ENCODE measurements at places on chromosomes 4 and X.

- DNase-seq, result no peak
These were observed 10.6 kb downstream of the C4orf54 start for GRCh38 chr4:99647071-99647470.

GRCh38 chrX:29728639-29729038 is 486.7 kb upstream of the MAGEB2 start:
- no peak for DNase-seq

DNA sequence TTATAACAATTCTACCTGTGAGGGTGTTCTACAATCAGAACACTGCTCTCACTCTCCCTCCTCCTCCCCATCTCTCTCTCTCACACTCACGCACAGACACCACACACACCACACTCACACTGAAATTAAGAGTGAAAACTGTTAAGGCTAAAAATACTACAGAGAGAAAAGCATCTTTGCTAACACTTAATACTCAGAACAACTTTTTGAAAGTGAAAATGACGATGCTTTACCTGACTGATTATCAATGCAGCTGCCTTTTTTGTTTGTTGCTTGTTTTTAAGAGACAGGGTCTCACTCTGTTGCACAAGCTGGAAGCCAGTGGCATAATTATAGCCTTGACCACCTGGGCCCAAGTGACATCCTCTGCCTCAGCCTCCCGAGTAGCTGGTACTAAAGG is 222.4 kb downstream of the APBB2 start:
- DNase-seq, result no peak

DNA sequence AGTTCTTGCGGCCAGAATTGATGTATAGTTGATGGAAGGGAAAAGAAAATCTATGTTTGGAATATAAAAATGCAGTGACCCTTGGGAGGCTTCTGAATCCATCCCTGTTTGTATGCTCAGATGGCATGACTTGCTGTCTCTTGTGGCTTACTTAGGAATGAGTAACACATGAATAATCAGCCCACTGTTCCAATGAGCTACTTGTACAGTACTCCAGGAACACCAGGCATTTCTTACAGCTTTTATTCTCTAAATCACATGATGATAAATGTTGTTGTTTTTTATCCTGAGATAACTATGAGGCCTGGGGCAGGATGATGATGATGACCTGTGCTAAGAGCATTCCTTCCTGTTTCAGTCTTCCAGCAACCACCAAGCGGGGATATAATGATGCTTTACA is 18.9 kb downstream of the TMPRSS11E start:
- no peak for DNase-seq

DNA sequence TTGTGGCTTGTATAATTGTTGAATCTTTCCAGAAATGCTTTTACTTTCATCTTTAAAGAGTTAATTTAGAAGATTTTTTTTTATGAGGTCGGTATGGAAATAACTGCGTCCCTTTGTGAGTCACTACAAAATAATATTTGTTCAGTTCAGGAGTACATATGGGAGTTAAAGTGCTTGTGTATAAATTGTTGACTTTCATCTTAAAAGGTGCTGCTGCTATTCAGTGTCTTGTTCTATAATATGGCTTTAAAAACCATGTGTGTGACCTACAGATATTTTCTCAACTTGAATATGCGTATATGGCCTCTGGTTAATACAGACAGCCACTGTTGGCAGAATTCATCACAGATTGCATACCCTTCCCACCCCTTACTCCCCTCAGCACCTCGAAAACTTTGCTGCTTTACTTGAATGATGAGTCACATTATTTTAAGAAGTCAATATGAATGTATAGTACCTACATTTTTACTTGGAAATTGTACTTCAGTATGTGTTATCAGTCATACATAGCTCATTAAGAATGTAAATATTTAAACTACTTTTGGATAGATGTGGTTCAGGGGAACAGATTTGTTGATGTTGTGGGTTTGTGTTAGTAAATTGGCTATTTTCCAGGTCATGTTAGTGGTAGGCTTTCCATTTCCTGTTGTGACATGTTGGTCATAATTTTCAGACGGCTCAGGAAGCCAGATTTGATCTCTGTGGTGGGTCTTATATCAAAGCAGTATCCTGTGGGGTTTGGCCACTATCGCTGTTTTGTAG is 1.5 kb downstream of the CLCN3 start:
- DNase-seq, result no peak

GRCh38 chrX:49746306-49746705 is 50.5 kb upstream of the PAGE1 start:
- DNase-seq, result no peak

- no peak for DNase-seq
These were observed 104.8 kb upstream of the MSX1 start for GRCh38 chr4:4754641-4755040.

GRCh38 chrX:46573331-46573891 is at the start of gene CHST7:
Gene CHST7, plus strand, starts transcription at chrX:46573765. Its CDS starts 167 bp downstream, at chrX:46573932.
- DNase-seq, result no peak

DNA sequence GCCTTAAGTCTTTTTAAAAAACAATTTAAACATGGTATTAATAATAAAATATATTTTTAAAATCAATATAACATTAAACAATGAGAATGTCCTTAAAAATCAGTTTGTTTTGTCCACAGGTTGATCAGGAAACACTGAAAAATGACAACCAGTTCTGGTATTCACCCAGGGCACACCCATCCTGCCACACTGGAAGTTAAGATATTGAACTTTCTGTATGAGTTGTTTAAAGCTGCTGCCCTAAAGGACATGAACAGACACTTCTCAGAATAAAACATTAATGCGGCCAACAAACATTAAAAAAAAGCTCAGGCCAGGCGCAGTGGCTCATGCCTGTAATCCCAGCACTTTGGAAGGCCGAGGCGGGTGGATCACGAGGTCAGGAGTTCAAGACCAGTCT is 15.0 kb upstream of the HOPX start:
- no peak for DNase-seq

GRCh38 chr4:88320224-88320779 is 35.9 kb upstream of the PPM1K start:
- no peak for DNase-seq

GRCh38 chr4:133320576-133321170 is 171.6 kb downstream of the PCDH10 start:
- DNase-seq, result no peak

- DNase-seq, result no peak
These were observed 1213.4 kb downstream of the STIM2 start for GRCh38 chr4:28073860-28074555.

DNA sequence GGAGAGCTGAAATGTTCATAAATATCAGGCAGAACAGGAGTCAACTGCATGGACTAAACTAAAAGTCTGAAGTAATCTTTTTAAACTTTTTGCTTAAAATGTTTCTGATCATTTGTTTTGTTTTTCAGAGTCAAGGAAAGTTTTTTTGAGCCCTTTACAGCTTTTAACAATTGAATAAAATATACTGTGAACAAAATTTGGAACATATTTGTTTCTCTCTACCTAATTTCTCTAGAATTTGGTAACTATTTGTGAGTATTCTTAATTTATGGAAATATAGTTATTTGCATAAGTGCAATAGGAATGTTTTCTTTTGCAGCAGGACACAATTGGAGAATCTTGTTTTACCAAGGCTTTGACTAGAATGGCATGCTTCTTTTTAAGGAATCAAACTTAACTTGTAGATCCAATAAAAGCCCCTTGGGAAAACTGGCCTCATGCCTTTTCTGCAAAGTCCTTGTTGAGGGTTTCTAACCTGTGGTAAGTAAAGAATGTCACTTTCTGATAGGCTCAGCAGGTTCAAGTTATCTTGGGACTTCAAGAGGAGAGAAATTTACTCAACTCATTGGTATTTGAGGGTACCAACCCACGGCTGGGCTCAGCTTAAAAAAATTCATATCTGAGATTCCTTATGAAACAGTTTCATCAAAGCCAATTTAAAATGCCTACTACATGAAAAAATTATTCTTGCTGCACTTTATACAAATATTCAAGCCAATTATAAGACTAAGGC is 91.5 kb downstream of the UPRT start:
- no peak for DNase-seq

GRCh38 chr4:4418676-4419390 is 31.9 kb downstream of the NSG1 start:
- DNase-seq, result no peak

DNA sequence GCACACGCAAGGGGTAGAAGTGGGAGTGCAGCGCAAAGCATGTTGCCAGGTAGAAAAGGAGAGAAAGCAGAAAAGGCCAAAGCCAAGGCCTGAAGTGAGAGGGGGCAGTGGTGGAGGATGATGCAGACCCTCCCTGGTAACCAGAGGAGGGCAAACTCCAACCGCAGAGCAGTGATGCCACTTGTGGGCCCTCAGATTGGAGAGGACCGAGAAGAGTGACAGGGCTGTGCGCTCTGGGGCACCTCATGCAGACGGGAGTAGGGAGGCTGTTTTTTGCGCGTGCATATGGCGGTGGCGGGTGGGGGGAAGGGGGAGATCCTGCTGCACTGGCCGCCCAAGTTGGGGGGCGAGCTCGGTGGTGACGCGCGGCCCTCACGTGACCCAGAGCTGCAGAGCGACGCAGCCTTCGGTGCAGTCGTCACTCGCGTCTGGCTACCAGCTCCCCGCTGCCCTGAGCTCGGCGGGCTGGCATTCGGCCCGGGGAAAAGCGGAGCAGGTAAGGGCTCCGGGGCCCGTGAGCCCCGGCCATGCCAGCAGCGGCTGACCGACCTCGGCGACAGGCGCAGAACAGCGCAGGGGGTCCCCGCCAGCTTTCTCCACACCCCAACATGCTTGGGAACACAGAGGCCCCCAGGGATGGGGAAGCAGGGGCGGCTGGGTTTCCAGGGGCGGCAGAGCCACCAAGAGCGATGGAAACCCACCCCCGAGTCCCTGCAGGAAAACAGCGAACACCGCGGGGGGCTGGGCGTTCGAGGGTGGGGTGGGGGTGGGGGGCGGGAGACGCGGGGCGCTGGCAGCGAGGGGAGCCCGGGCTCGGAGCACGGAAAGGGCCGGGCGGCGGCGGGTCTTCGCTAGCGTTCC is at the start of gene BEX3:
BEX3 (plus strand) TSS at position 421 of the 861 bp plus-strand sequence. CDS start 984 bp downstream, outside the sequence.
- DNase-seq, result peak; percentile 71

- DNase-seq, result no peak
These were observed 34.3 kb upstream of the GUCY1A1 start for GRCh38 chr4:155632310-155632840.

- DNase-seq, result no peak
These were observed 32.5 kb upstream of the AADAT start for GRCh38 chr4:170122252-170122651.

GRCh38 chr4:185774845-185775680 is 36.9 kb downstream of the SORBS2 start:
- no peak for DNase-seq

GRCh38 chrX:48814722-48815121 is 11.6 kb upstream of the ERAS start:
- no peak for DNase-seq

GRCh38 chrX:134625315-134625718 is 33.0 kb downstream of the PLAC1 start:
- DNase-seq, result no peak

- DNase-seq, result no peak
These were observed 41.6 kb upstream of the SCOC start for GRCh38 chr4:140331876-140332275.

DNA sequence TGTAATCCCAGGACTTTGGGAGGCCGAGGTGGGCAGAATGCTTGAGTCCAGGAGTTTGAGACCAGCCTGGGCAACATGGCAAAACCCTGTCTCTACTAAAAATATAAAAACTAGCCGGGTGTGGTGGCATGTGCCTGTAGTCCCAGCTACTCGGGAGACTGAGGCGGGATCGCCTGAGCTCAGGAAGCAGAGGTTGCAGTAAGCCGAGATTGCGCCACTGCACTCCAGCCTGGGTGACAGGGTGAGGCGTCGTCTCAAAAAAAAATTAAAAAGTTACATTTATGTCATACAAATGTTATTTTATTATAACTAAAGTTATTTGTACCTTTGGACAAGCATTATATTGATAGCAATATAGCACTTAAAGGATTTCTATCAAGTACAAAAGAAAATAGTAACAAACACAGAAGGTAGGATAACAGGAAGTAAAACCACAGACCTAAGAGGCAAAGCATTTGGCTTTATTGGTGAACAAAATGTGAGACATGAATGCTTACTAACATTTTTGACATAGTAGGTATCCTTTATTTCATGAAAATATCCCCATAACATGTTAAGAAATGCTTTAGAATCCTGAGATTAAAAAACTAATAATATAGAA is 51.5 kb downstream of the TMEM165 start:
- no peak for DNase-seq

GRCh38 chrX:1681439-1681838 is 66.6 kb downstream of the ASMT start:
- DNase-seq, result no peak

- peak; percentile 80 for DNase-seq
These were observed 220.1 kb upstream of the STK26 start for GRCh38 chrX:131802836-131803626.

- DNase-seq, result no peak
These were observed 32.9 kb upstream of the PDGFC start for GRCh38 chr4:157004279-157005161.

GRCh38 chrX:17769701-17770269 is 32.5 kb downstream of the SCML1 start:
- no peak for DNase-seq

DNA sequence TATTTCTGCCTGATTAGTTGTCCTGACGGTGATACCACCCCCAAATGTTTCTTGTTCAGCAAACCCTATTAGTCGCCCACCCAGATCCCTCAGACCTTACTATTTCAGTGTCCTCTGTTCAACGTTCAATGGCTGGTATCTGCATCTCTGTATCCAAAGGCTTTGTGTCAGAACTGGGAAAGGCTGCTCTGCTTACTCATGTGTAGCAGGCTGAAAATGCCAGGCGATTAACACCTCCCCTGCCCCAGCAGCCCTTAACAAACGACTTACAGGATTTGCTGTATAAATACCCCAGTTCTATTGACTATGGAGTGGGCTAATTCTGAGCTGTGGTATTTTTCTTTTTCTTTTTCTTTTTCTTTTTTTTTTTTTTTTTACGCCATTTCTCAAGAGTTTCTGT is 415.0 kb downstream of the ZNF674 start:
- no peak for DNase-seq

DNA sequence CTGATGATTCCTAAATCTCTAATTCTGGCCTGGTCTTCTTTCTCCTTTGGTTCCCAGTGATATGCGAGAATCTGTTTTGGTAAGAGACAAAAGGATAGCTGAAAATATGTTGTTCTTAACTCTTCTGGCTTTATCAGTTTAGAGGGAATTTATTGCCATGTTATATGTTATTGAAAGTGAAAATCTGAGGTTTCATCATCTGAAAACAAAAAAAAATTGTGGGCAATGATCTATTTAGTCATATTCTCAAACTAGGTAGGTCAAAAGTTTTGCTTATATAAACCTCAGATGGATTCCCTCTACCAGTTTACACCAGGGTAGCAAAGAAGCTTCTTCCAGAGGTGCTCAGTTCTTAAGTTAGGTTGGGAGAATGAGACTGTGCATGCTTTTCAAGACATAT is 103.6 kb downstream of the ITM2A start:
- no peak for DNase-seq

DNA sequence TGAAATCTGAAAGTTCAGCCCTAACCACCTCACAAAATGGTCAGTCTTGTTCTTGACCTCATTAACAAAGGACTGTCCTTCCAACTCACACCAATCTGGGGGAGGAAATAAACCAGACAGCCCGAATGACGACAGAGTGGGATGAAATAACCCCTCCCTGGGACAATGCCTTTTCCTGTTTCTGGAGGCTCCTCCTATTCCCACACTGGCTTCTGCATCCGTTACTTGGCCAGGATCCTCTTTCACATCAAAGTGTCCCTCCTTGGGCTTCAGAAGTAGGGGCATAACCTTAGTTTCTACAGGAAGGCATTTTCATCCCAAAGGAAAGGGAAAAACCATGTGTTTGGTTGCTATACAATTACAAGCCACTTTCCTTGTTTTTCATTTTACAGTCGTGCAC is 59.8 kb upstream of the RPL34 start:
- no peak for DNase-seq

- DNase-seq, result no peak
These were observed 37.4 kb downstream of the PPP3CA start for GRCh38 chr4:101309925-101310324.
